Stimulated activated CD4-positive, alpha-beta T cell treated with anti-CD3 and anti-CD28 coated beads, Interleukin-2, amount 100 ng/mL, for 24 hours (primary cell): ENCODE measurements at places on chromosomes 11 and 22.

GRCh38 chr11:112024178-112024772 lies 933 bp upstream of the DLAT start:
- DNase-seq: no peak

DNA sequence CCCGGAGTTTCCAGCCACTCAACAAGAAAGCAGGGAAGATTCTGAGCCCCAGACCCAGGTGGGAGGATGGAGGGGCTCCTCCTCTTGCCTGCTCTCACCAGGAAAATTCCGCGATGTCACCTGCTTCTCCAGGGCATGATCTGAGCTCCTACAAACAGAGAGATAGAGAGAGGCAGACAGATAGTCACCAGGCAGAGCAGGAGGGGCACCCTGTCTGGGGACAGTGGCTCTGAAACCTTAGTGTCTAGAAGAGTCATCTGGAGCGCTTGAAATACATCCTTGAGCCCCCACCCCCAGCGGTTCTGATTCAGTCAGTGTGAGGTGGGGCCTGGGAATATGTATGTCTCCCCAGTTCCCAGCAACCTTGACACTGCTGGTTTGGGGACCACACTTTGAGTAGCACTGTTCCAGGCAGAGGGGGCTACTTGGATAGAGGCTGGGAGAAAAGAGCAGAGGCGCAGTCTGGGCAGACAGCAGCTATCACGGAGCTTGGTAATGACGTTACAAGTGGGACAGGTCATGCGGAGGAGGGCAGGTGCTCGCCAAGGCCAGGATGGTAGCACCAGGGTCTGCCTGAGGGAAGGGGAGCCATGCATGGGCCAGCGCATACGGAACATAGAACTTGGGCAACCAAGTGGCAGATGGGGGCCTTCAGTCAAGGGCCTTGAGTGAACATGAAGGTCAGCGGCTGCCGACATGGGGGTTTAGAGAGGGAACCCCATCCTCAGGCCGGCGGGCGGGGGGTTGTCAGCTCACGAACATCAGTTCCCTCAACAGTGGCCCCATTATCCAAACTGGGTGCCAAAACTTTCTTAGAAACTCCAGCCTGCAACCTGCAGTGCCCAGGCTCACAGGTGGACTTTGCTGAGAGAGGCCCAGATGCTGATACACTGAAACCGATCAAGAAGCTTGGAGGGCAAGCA lies 60.9 kb upstream of the MYEOV start:
- no peak for DNase-seq

GRCh38 chr11:78395597-78395996 lies 22.0 kb downstream of the GAB2 start:
- no peak for DNase-seq

DNA sequence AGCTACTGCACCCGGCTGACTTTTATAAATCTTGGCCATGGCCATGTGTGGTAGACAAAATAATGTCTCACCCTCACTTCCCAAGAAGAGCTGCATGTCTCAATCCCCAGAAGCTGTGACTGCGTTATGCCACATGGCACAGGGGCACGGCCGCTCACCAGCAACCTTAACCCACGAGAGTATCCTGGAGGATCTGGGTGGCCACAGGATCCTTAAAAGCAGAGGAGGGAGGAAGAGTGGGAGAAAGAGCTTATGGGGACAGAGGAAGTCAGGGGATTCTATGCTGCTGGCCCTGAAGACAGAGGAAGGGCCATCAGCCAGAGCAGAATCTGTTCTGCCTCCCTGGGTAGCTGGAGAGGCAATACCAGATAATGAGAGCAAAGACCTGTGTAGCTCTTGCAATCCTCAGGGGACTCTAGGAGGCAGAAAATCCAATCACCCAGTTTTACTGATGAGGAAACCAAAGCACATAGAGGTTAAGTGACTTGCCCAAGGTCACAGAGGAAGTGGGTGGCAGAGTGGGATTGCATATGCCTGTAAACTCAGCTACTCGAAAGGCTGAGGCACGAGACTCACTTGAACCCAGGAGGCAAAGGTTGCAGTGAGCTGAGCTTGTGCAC lies 55.3 kb downstream of the CELSR1 start:
- no peak for DNase-seq

- DNase-seq: no peak
Observed at GRCh38 chr11:94877443-94878200, 95.7 kb downstream of the CWC15 start.

DNA sequence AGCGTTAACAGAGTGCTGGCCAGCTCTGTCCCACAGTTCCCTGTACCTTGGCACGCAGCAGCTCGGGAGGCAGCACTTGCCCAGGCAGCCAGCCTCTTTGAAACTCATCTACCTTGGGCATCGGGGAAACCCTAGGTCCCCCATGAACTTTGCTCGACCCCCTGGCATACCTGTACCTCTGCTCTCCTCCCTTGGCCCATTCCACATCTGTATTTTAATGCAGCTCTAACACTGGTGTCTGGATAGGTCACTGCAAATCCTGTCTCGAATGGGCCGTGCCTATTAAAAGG lies 304.1 kb downstream of the TBC1D22A start:
- DNase-seq: no peak

- DNase-seq: no peak
Observed at GRCh38 chr22:42544686-42545085, 9.1 kb upstream of the SERHL2 start.

GRCh38 chr22:43262990-43263644 lies 76.2 kb upstream of the TTLL12 start:
- peak; percentile 40 for DNase-seq
